ENCODE measurements at places on chromosomes 2 and 18.

DNA sequence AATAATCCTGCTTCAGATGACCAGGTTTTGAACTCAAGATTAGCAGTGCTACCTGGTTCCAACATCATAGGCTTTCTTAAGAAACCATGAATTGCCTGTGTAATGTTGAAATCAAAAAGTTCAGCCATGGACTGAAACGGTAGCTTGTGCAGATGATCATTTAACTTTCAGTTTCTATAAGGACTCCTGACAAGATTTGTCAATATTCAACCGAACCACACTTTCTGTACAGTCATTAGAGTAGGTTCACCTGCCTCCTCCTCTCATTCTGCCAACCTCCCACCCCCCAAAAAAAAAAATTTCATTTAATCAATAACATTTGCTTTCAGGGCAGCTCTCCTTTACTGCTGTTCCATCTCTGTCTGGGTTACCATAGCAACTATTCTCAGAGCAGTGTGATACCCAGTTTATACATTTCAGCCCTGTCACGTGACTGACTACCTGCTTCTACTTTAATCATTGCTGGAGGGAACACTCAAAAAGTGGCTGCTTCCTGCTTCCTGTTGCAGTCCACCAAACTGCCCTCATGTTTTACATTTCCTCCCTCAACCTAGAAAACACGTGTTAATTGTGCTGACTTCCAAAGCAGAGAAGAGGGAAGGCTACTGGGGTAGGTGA lies 275.5 kb downstream of the SS18 start:
- DNase-seq: no peak

GRCh38 chr2:16112972-16113560 lies 172.7 kb downstream of the MYCN start:
- no peak for DNase-seq

DNA sequence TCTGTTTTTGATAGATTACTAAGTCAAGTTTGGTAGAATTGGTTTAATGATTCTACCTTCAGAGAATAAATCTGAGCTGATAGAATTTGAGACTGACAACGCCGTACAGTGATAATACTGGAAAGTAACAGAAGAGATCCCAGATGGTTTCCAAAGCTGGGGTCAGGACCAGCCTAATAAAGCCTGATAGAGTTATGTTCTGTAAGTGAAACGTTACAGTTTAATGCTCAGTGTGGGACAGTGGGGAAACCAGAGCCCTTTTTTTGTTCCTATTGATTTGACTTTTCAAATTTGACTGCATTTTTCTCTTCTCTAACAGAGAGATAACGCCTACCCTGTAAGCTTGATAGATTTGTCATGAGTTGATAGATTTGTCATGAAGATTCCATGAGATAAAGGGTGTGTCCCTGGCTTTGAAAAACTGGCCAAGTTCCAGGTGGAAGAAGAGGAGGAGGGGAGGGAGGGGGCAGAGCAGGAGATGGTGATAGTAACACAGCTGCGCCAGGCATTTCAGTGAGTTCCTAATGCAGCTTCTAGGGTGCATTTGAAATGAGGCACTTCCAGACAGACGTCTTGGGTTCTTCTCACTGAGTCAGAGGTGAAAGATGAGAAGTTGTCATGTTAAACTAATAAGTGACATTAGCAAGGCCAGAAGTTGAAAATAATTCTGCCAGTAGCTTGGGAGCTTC lies 65.1 kb downstream of the CERS6 start:
- peak; percentile 0 for DNase-seq

DNA sequence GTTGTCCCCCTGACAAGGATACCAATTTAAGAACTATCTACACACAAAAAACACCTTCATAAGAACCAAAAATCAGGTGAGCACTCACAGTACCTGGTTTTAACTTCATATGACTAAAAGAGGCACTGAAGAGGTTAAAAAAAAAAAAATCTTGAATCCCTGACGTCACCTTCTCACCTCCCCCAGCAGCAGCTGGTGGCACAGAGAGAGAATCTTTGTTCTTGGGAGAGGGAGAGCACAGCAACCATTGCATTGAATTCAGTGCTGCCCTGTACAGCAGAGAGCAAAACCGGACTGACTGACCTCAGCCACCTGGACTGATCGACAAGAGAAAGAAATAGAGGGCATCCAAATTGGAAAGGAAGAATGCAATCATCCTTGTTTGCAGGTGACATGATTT lies 566.0 kb downstream of the TMX3 start:
- DNase-seq: peak; percentile 58

- DNase-seq: peak; percentile 83
Measured at GRCh38 chr18:77524909-77525308, 275.3 kb downstream of the GALR1 start.

DNA sequence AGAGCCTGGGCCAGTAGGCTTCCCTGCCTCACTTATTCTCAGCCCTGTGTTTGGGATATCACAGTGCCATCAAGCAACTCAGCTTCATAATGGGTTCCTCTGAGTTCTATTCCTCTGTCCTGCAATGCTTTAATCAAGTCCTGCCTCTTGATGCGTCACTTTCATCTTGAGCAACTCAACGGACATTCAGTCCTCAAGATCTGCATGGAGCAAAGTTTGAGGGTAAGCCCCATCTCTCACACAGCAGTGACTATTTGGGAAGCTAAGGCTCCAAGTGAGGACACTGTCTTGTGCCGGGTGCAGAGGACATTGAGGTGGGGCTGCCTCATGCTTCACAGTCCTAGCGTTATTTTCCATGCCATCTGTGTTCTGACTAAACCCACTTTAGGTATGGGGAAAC lies 50.9 kb upstream of the PLB1 start:
- DNase-seq: no peak

GRCh38 chr2:64836566-64836965 lies 152.6 kb upstream of the SLC1A4 start:
- DNase-seq: no peak

- no peak for DNase-seq
Measured at GRCh38 chr2:75241696-75242095, 42.4 kb upstream of the TACR1 start.

GRCh38 chr2:209556354-209556961 lies 132.6 kb downstream of the MAP2 start:
- no peak for DNase-seq

DNA sequence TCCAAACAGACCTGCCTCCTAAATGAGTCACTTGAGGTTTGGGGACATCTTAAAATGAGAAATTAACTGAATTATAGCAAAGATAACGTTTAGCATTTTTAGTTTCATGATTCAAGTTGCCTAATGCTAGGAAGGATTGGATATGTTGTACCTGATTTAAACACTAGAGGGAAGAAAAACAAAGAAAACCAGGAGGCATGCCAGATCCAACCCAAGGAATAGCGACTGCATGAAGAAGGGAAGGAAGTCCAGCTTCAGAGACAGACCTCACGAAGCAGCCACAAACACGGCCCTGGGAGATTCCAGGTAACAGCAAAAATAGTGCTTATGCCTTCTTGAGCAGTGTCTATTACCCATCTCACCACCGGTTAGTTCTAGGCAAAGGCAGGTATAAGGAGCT lies 499.9 kb upstream of the SPHKAP start:
- no peak for DNase-seq

- DNase-seq: no peak
Measured at GRCh38 chr2:170121689-170122088, 56.3 kb upstream of the MYO3B start.

GRCh38 chr2:3558205-3559014 lies at the start of gene RNASEH1:
Gene RNASEH1 (minus strand): TSS chr2:3558333. CDS start chr2:3558260, 73 bp downstream.
- DNase-seq: peak; percentile 98

- DNase-seq: no peak
Measured at GRCh38 chr2:151182396-151182795, 79.3 kb downstream of the RBM43 start.

- DNase-seq: no peak
Measured at GRCh38 chr2:191601060-191601459, 76.9 kb upstream of the NABP1 start.

GRCh38 chr18:42028247-42028832 lies 73.3 kb downstream of the PIK3C3 start:
- no peak for DNase-seq

DNA sequence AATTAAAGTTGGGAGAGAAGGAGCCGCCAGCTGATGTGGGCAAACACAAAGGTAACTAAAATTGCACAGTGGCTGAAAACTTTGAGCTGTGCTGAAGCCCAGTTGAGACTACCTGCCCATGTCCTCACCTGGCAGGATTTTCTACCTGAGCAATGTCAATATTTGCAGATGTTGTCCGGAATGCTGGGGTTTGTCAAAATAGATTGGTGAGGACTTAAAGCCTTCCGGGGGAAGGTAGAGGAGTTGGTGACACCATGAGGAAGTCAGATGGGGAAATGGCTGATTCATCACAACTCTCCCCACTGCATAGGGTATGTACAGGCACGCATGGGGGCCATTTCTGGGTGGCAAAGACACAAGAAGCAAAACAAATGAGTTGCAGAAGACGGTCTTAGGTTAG lies 114.9 kb downstream of the ALK start:
- DNase-seq: no peak

GRCh38 chr2:130829015-130829414 lies 7.7 kb upstream of the ARHGEF4 start:
- DNase-seq: no peak

DNA sequence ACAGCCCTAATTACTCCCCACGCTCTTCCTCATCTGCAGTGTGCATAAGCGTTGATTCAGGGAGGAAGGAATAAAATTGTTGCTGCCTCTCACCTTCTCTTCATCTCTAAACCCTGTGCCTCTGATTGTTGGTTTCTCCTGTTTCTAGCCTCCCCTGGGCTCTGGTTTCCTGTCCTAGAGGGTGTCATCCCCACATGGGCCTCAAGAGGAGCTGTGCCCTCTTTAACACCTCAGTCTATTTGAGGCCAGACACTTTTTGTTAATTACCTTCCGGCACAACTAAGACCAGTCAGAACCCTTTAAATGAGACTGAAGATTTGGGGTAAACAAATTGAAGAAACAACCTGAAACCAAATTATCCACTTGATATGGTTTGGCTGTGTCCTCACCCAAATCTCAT lies 9.7 kb downstream of the CTAGE1 start:
- DNase-seq: no peak

DNA sequence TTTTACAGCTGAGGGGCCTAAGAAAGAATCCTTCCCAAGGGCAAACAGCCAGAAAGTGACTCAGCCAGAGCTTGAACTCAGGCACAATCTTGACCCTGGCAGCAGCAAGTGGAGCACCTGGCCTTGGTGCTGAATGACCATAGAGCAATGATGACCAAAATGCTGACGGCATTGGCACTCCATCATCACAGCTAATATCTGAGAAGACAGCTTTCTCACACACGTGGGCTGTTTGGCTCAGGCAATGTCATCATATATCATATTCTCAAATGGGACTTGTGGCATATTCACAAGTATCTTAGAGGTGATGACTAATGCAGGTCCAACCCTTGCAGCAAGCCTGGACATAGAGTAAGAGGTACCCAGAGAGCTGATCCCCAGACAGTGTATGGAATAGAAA lies 443.9 kb upstream of the MYT1L start:
- no peak for DNase-seq

- DNase-seq: no peak
Measured at GRCh38 chr2:45812011-45812500, 160.6 kb downstream of the PRKCE start.

GRCh38 chr18:48354746-48355260 lies 54.4 kb downstream of the ZBTB7C start:
- no peak for DNase-seq

DNA sequence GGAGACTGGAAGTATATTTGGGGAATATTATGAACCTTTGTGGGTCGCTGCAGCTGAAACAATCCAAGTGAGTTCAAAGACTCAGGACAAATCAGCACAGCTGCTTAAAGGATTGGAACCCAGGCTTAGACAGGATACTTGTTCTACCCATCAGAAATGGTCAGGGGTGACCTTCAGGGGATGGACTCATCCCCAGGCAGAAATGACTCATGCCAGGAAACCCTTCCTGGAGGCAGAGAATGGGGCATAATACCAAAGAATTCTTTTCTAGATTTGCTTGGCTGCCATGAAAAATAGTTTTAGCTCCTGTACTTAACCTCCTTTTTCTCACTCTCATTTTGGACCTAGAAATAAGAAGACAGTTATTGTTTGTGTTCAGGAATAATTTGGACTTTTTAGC lies 425.5 kb downstream of the TSN start:
- DNase-seq: no peak

- DNase-seq: no peak
Measured at GRCh38 chr2:157748371-157749142, 119.9 kb upstream of the ACVR1C start.

DNA sequence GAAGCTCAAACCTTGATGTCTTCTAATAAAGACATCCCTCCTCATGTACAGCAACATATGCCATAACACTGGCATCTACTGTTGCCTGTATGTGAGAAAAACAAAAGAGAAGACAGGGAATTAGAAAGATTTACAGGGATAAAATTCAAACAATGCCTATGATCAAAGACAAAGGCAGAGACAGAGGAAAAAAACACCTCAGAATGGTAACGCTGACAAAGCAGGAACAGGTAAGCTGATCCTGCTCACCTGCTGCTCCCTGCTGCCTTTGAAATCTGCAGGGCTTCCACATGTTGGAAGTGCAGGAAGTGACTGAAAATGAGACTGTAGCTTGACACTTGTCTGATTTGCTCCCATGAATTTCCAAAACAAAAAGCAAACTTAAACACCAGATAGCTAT lies 90.2 kb upstream of the DNAJC10 start:
- DNase-seq: peak; percentile 95

GRCh38 chr18:5941890-5942289 lies 46.6 kb upstream of the TMEM200C start:
- no peak for DNase-seq

DNA sequence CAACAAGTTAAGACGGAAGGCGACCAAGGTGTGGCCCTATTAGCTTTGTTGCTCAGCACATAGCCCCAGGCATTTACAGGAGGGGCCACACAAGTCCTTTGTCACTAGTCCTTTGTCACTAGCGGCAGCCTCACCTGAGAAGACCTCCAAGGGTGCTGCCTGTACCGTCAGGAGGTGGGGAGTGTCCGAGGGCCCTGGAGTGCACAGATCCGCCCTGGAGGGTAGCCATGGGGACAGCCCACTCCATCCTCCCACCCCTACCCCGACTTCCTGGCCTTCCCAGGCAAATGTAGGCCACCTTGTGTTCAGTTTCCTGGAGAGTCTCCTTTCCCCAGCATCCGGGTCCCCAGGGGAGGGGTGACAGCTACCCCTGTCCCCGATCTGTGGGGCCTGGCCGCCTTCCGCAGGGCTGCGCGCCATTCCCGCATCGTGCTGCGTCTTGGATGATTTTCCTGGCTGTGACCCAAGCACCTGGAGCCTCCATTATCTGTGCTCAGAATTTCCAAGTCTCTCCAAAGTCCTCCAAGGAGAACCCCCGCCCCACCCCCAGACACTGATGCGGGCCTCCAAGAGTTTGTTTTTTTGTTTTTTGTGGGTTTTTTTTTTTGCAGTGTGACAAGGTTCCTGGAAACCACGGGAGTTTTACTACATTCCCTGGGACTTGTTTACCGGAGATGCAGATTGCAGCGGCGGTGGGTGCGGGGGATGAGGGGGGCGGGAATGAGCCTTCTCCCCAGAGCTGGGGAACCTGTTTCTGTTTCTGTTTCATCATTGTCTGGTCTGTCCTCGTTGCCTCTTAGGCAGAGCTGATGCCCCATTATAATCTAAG lies 28.6 kb downstream of the TEX44 start:
- peak; percentile 88 for DNase-seq
